Stimulated activated CD8-positive, alpha-beta memory T cell treated with anti-CD3 and anti-CD28 coated beads, Interleukin-4, amount 100 ng/mL, for 4 hours (primary cell): ENCODE measurements at places on chromosomes 6 and 20.

DNA sequence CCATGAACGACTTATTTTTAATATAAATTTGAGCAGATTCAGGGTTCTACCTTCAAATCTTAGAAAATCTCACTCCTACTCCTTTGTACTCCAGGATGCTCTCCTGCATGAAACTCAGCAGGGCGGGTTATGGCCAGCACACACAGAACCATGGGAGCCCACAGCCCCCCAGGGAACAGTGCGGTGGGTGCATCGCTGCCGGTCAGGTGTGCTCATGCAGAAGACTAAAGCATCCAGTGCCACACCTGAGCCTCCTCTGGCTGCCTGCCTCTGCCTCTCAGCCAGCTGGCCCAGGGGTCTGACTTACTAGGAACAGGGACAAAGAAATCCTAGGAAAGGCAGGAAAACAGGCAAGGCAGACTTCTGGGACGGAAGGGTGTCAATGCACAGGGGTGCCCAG is 31.8 kb downstream of the EZR start:
- no peak for DNase-seq

- DNase-seq: no peak
These were observed 85.4 kb downstream of the PPP1R14C start for GRCh38 chr6:150228072-150228733.

- DNase-seq: peak; percentile 4
These were observed 51.8 kb downstream of the SSR1 start for GRCh38 chr6:7261032-7261841.

- no peak for DNase-seq
These were observed 109.4 kb downstream of the DLGAP4 start for GRCh38 chr20:36415475-36416002.

GRCh38 chr20:48189181-48189580 is 403.9 kb upstream of the SULF2 start:
- DNase-seq: no peak

- DNase-seq: no peak
These were observed 32.7 kb upstream of the TUBB2A start for GRCh38 chr6:3190056-3190455.

GRCh38 chr6:98124171-98124570 is 710.2 kb upstream of the POU3F2 start:
- no peak for DNase-seq

DNA sequence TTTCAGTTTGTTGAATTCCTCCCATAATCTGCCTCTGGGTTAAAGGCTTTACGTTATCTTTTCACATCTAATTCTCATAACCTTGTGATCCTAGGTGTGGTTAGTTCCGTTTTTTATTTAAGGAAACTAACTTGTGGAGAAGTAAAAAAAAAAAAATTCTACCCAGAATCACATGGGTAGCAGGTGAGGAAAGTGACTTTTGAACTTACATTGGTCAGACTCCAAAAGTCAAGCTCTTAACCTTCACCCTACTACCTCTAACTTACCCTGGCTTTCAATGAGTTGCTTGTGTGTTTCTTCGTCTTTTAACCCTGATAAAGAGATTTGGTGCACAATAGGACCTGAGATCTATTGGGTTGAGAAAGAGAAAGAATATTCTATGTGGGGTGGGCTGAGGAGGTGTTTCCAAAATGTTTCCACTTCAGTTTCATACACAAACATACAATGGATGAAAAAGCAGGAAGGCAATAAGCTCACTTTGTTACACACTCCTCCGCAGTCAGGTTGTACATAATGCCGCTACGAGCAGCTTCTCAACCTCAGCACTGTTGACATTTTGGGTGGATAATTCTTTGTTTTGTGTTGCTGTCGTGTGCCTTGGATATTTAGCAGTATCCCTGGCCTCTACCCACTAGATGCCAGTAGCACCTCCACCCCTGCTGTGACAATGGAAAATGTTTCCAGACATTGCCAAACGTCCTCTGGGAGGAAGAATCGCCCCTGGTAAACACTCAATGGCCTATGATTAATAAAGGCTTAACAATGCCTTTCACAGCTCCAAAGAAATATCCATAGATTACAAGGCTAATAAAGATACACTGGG is 193.0 kb upstream of the ZNF217 start:
- no peak for DNase-seq
